ENCODE measurements at places on chromosomes 5 and 9.

DNA sequence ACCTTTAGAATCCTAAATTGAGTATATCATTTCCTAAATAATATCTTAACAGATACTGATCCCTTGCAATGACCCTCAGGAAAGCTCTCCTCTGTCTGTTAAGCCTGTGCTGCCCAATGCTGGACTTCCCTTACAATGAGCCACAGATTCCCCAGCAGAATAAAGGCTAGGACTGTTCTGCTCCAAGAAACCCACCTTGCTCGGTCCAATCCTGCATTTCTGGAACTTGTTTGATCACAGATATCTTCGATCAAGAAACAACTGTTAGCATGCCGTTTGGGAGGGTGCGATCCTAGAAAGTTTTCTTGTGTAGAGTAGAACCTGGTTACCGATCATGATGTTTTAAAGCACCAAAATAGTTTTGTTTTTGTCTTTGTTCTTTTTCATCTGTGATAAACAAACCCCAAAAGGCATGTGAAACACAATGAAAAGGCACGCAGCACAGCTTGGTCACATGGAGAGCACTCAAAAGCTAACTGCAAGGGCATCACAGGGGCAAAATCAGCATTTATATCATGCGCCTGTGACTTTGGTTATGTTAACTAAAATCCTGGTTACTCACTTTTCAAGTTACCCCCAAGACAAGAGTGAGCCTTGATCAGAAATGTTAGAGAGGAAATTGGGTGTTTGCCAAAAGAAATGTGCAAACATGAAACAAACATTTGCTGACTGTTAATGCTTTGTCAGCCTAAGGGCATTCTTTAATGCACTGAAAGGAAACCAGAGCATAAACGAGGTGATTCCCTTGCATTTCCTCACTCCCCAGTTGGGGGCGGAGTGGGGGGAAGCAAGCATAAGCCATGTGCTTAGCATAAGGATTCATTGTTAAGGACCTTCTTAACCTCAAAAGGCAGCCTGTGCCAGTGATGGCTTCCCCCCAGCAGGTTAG is 61.9 kb upstream of the ADAMTS16 start:
- DNase-seq = no peak

DNA sequence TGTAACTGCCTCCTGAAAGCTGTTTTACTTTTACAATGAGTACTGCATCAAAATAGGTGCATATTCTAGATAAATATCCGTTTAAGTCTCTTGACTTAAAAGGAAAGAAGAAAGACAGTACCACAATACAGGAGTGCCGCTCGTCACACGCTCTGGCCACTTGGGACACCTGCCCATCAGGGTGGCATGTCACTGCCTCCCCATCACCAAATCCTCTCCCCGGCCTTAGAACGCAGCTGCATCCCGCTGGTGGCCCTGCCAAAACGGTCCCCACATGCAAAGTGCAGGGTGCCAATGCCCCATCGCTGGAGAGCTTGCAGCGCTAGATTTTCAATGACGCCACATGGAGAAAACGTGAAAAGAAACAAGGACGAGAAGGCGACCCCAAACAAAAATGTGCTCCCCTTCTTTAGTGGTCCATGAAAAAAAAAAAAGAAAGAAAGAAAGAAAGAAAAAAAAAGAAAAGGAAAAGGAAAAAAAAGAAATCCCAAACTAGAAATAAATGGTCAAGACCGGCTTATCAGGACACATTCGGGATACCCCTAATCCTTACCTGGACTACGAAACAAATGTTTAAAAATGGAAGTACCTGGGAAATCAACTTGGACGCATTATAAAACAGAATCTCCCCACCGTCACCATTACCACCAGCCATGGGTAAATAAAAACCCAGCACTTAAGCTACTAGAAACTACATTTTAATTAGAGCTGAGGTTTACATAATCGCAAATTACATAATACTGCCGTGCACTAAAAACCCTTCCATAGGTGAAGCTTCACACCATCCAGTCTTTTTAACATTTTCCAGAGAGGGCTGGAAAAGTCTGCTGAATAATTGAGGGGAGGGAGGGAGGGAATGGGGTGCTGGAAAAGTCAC is 1.0 kb downstream of the ANKH start:
- peak; percentile 9 for DNase-seq

DNA sequence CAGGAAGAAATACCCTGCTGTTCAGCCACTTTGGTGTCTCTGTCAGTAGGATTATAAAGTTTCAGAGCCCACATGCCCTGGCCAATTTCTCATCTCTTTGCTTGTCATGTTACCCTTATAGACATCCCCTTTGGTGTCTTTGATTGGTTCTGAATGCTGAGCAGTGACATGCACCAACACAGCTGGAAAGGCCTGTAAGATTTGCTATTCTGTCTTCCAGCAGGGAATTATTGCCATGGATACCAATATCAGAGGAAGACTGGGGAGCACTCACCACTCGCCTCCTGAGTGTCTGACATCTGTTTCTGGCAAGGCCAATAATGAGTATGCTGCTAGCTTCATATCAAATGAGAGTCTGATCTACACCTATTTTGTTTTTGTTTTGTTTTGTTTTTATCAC is 34.4 kb downstream of the RAB3C start:
- DNase-seq = no peak

GRCh38 chr9:133421615-133422542 is at the start of gene ADAMTS13:
ADAMTS13 (plus strand) TSS chr9:133422367; CDS start chr9:133422444, 77 bp downstream.
- DNase-seq = no peak

GRCh38 chr9:92380603-92381002 is 23.8 kb downstream of the OGN start:
- no peak for DNase-seq

DNA sequence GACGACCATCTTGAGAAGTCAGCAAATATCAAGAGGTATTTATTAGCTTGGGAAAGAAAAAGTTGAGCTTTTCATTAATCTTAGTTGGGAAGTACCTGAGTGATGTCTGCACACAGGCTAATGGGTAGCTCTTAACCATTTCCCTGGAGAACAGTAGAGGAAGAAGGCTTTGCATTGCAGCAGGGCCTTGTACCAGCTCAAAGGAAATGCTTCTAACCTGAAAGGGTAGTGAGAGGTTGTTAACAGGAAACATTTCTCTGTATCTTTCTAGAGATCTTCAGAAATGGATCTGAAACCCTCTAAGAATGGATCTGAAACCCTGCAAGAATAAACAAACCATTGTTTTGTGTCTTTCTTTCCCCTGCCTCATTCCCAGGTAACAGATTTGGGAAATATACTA is 393.3 kb downstream of the PLK2 start:
- DNase-seq = no peak

- no peak for DNase-seq
These were observed 11.5 kb upstream of the NKX2-5 start for GRCh38 chr5:173246511-173246910.

GRCh38 chr5:139451176-139451575 is 11.4 kb downstream of the ECSCR start:
- no peak for DNase-seq

DNA sequence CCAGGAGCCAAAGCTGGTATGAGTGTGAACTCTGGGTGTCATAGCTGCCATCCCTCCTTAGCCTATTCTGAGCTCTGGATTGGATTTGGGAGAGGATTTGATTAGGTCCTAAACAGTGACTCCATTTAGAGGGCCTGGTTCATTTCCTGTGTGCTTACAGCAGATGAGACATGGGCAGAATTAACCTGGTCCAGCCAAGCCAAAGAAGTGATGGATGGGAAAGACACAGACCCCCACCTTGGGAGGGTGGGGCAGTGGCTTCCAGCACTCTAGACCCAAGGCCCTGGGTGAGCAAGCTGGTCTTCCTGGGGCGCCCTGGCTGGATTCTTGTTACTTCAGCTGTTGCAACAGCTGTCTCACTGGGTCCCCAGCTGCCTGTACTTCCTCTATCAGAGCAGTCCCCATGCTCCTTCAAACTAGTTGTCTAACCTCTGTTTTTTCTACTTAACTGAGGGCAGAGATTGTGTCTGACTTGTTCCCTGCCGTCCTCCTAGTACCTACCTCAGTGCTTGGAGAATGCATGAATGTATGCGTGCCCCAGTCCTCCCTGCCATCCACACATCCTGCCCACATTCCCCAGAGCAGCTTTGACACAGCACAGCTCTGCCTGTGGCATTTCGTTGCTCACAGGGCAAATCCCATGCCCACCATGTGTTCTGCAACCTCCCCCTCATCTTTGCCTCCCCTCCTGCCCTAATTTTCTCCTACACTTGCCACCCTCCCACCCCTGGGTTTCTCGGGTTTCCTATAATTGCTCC is 115.9 kb downstream of the RGS3 start:
- peak; percentile 55 for DNase-seq

DNA sequence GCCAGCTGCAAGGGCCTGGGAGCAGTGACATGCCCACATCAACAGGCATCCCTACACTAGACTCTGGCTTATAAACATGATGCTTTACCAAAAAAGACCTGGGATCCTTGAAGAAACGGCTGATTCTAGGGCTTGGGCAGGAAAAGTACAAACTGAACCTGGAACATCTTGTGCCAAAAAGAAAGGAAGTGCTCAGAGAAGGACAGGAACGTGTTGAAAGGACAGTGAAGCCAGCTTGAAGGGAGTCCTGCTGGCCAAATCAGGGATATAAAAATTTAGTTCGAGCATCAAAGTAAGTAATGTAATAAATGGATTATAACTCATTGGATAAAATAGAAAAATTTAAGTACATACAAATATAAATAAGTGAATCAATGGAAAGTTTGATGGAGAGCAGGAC is 58.1 kb downstream of the ALDH7A1 start:
- peak; percentile 30 for DNase-seq

DNA sequence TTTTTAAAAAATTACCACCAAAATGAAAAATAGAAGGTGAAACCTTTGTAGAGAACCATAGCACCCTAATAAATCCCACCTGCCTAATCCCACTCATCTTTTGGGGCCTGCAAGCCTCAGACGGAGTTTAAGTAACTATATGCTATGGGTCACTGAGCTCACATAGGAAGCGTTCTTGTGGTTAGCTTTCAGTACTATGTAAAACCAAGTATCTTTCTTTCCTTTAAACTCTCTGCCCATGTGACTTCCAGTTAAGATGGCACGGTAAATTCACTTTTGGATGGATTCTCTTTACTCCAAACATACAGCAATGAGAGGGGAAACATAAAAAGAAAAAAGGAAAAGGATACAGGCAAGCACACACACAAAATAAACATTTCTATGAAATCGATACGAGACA is 50.9 kb downstream of the FANCC start:
- DNase-seq = no peak

Data from EH (cell line).